ENCODE measurements at places on chromosomes 16 and 17.

- DNase-seq = no peak
These were observed 32.4 kb upstream of the MYH10 start for GRCh38 chr17:8662973-8663372.

DNA sequence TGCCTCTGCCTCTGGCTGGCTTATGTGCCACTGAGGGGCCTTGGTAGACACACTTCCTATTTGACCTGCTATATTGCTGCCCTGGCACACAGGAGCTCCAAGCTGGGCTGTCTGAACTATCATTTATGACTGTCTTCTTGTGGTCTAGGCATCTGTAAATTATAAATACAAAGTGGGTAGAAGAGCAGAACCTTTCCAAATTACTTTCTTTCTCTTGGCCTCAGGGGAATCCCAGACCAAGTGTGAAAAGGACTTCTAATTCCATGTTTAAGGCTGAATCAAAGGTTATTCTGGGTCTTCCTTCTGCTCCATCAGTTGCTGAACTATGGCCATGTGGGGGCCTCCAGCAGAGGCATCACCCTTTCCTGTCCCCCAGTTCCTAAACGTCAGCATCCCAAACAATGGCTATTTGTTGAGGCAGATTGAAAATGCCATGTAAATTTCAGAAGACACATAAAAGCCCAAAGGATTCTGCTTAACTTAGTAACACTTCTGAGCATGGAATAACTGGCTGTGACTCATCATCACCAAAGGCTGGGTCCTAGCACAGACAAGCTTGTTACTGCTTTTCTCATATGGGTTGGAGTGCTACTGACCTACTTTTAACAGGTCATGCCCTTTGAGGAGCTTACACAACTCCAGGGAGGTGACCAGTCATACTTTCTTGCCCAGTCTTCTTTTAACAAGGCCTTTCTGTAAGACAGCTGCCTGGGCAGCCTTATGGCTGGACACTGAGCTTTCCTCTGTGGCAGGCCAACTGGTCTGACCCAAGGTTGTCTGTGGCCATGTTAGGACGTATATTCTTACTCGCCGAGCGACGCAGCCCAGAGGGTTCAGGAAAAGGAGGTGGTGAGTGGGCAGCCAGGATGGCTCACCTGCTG is 154.8 kb downstream of the VPS53 start:
- no peak for DNase-seq

DNA sequence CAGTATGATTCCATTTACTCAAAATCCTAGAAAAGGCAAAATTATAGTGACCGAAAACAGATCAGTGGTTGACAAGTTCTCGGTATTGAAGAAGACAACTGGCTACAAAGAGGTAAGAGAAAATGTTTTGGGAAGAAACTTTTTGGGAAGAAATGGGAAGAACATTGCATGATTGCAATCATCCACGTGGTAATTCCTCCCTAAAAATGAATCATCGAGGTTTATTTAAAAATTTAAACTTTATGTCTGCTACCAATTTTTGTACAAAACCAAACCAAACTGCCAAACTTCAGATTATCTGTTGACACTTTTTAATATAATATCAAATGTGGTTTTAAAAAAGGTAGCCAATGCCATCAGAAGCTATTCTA is 8.1 kb downstream of the SMURF2 start:
- DNase-seq = no peak

DNA sequence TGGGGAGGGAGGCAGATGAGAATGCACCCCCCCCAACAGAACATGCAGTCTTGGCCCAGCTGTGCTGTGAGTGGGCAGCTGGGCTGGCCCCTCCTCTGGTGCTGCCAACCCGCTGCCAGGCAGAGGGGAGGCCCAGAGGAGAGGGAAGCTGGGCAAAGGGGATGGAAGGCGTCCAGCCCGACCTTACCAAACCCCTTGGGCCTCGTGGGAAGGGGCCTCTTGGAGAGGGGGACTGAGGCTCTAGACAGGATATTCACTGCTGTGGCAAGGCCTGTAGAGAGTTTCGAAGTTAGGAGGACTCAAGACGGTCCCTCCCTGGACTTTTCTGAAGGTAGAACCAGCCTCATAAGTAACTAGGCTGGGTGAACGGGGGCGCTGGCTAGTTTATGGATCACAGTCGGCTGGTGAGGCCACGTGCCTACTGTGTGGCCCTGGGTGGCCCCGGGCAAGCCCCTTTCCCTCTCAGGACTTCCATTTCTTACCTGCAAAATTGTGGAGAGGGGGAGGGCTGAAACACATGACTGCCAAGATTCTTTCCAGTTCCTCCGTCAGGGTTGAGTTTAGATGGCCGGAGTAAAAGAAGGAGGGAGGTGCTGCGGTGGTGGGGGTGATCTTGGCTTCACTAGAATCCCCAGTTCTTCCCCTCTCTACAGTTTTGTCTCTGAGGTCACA is 857 bp upstream of the STAT5A start:
- no peak for DNase-seq

All from SJCRH30 (cell line).